ENCODE measurements at places on chromosomes 6 and 20. TPM values are rescaled to one million over a fixed set of nuclear protein-coding genes. Genes with fewer than 3 reads are reported as not detected.

The SGK1 gene
- 18.7 TPM for total RNA-seq

GRCh38 chr6:113684382-113684901, 172.7 kb upstream of the MARCKS start:
- peak overlapping the region; percentile 50 for H3K27ac ChIP-seq
- no peak overlapping the region for H3K4me3 ChIP-seq
- peaks cover 5% of the 10 kb centered on the region for H3K36me3 ChIP-seq
- no peaks in the 10 kb centered on the region for H3K27me3 ChIP-seq
- H3K4me1 ChIP-seq: peaks cover 11% of the 10 kb centered on the region

GRCh38 chr20:58889334-58889760, 36.8 kb downstream of the GNAS start:
- DNase-seq: peak; percentile 12
- no peaks in the 10 kb centered on the region for H3K27me3 ChIP-seq
- H3K4me3 ChIP-seq: peak overlapping the region; percentile 73
- peaks cover 69% of the 10 kb centered on the region for H3K36me3 ChIP-seq
- H3K27ac ChIP-seq: peak overlapping the region; percentile 72
- H3K4me1 ChIP-seq: peaks cover 12% of the 10 kb centered on the region

DNA sequence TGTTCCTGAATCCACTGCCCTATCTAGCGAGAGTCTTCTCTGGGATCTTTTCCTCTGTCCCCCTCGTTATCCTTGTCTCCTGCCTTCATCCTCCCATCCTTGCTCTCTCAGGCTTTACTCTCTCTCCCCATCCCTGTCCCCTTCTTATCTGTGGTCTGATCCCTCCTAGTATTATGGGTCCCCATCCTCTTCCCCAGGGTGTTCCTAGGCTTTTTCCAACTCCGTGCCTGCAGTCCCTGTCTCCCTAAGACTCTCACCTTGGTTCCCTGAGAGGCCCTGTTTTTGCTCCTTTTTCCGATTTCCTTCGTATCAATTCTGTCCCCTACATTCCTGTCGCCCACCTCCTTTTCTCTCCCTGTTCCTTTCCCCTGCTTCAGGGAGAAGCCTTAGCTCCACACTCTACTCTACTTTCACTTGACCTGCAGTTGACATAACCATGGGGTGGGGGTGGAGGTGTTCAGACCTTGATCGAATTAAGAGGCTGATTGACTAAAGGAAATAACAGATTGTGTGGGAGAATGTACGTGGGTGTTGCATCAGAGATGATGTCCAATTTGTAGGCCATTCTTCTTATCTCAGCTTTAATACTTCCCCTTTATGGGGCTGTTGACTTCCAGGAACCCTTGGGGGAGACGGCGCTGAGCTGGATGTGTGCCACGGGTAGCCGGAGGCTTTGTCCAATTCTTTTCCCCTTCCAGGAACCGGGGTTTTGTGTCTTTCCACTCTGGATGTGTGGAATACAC, 905 bp downstream of the PPARD start:
- H3K4me1 ChIP-seq: peaks cover 17% of the 10 kb centered on the region
- H3K27me3 ChIP-seq: peaks cover 13% of the 10 kb centered on the region
- peak overlapping the region; percentile 82 for H3K27ac ChIP-seq
- peak; percentile 10 for DNase-seq
- peaks cover 22% of the 10 kb centered on the region for H3K36me3 ChIP-seq
- peak overlapping the region; percentile 83 for H3K4me3 ChIP-seq

The CST4 gene
- not detected for total RNA-seq

The TSBP1 gene
- not detected for total RNA-seq

- H3K36me3 ChIP-seq: peaks cover 85% of the 10 kb centered on the region
- no peak overlapping the region for H3K4me3 ChIP-seq
- peaks cover 38% of the 10 kb centered on the region for H3K4me1 ChIP-seq
- DNase-seq: no peak
- H3K27ac ChIP-seq: no peak overlapping the region
These were observed 3.1 kb downstream of the MSH5 start for GRCh38 chr6:31742894-31743293.

The EDN1 gene
- 24.7 TPM for total RNA-seq

- no peaks in the 10 kb centered on the region for H3K4me1 ChIP-seq
- peaks cover 39% of the 10 kb centered on the region for H3K27me3 ChIP-seq
- H3K36me3 ChIP-seq: no peaks in the 10 kb centered on the region
- DNase-seq: no peak
- no peak overlapping the region for H3K27ac ChIP-seq
These were observed 50.7 kb upstream of the BHLHE23 start for GRCh38 chr20:63057171-63058117.

GRCh38 chr20:58755062-58755697, 62.6 kb downstream of the NPEPL1 start:
- H3K36me3 ChIP-seq: no peaks in the 10 kb centered on the region
- no peak overlapping the region for H3K27ac ChIP-seq
- H3K4me3 ChIP-seq: no peak overlapping the region
- no peaks in the 10 kb centered on the region for H3K4me1 ChIP-seq
- no peak for DNase-seq

The CCR6 gene
- not detected for total RNA-seq

The ELMO2 gene
- total RNA-seq: 51.6 TPM

GRCh38 chr20:46191611-46192010, 73.5 kb downstream of the CD40 start:
- H3K36me3 ChIP-seq: no peaks in the 10 kb centered on the region
- H3K27me3 ChIP-seq: peaks cover 95% of the 10 kb centered on the region
- no peak for DNase-seq
- H3K4me3 ChIP-seq: no peak overlapping the region
- no peak overlapping the region for H3K27ac ChIP-seq
- no peaks in the 10 kb centered on the region for H3K4me1 ChIP-seq

Measured in Calu3 (cell line).